Myocyte (in vitro differentiated cells): ENCODE measurements at places on chromosomes 3 and 15.

DNA sequence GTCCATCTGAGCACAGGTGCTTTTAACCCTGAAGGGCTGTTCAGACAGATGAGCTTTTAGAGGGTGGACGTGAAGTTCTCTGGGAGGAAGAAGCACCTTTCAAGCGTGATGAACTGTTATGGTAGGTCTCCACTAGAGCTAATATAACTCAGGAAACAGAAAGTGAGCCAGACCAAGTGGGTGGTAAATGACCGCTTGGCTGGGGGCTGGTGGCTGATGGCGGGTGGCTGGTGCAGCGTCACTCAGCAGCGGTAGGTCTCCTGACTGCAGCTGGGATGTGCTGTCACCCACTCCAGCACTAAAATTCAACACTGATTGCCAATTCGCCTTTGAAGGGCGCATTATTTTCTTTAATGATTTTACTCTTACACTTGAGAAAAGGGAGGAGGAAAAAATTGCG lies 31.2 kb upstream of the LACTB start:
- DNase-seq = no peak

DNA sequence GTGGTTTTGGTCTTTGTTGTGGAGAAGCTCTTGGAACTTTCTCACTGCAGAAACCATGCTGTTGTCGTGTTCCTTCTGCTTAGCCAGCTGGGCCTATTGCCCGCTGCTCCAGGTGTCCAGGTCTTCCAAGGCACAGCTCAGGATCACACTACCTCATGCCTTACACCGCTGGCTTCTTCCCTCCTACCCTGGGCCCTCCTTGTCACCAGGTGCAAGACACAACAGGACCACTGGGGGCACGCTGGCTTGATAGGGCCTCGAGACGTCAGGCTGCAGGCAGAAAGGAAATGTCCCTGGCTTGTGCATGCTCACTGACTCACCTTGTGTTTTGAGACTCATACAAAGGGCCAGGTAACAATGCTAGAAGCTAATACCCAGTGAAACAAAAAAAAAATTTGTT lies 32.3 kb downstream of the PAQR9 start:
- DNase-seq = no peak

GRCh38 chr3:111811811-111812210 lies 47.3 kb upstream of the PHLDB2 start:
- no peak for DNase-seq

DNA sequence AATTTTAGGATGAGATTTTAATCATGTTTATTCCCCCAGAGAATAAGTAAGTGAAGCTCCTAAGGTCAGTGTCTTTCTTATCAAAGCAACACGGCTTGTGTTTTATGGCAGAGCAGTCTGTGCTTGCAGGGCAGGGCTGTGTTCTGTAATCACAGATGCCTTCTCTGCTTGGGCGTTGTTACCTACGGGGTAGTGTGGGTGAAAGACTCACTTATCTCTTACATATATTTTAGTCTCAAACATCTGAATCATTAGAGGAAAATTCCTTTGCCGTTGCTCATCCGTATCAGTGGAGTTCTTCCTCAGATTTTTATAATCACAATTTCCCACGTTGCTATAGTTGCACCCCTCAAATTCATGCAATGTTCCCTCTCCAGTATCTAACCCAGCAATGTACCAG lies 271.7 kb upstream of the MEIS2 start:
- DNase-seq = no peak

GRCh38 chr3:104825116-104825515 lies 541.6 kb upstream of the ALCAM start:
- DNase-seq = no peak

DNA sequence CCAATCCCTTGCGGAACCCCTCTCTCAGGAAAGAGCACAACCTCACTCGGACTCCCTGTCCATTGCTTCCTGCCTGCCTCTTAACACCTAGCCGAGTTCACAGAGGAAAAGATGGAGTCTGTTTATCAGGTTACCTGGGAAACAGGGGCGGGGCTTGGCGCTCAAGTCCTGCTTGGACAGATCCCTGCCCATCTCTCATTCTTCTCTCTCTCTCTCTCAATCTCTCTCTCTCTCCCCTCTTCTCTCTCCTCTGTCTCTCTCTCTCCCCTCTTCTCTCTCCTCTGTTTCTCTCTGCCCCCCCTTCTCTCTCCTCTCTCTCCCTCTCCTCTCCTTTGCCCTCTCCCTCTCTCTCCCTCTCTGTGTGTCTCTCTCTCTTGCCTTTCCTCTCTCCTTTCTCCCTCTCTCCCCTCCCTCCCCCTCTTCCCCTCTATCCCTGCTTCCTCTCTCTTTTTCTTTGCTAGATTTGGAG lies at the start of gene EFHB:
Gene EFHB, minus strand, starts transcription at position 120 of the 469 bp plus-strand sequence. CDS start 199 bp downstream, outside the sequence.
- no peak for DNase-seq

DNA sequence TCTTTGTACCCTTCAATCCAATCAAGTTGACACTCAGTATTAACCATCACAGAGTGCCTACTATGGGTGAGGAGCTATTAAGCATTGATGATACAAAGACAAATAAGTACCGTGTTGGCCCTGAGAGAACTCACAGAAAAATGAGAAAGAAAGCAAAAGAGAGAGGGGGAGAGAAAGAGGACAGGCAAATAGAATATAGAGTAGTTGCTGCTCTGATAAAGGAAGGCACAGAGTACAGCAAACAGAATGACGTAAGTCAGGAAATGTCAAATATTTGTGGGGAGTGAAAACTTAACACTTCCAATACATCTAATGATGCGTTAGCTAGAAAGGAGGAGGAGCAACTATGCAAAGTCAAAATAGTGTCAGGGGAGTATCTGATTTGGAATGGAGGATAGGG lies 320.6 kb upstream of the KCNH8 start:
- DNase-seq = no peak

DNA sequence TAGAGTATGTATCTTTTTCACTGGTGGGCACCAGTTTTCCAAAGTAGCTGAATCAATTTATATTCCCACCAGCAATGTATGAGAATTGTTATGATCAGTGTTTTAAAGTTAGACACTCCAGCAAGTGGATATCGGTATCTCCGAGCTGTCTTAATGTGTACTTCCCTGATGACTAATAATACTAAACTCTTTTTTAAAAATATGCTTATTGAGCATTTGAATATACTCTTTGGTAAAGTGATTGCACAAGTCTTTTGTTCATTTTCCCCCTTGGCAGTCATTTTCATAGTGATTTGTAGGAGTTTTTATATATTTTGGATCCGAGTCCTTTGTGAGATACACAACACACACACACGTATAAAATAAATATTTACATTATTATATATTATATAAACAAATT lies 12.5 kb upstream of the FEM1B start:
- DNase-seq = no peak

- no peak for DNase-seq
These were observed 13.9 kb downstream of the PLXND1 start for GRCh38 chr3:129592381-129593131.

GRCh38 chr3:87792534-87793336 lies 266.1 kb downstream of the CGGBP1 start:
- peak; percentile 38 for DNase-seq

DNA sequence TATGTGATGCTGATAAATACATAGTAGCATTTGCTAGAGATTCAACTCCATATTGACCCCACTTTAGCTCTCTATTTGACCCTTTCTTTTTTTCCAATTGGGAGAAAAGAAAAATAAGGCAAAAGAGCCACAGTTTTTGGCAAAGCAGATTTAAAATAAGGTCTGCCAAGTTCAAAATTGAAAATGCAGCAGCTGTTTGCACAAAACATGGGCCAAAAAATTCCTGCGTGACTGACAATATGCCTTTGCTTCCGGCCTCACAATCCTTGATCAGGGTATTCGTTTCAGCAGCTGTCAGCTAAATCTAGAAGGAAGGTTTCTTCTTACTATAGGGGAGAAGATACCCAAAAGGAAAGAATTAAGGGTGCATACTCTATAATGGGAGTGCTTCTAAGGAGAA lies 563.5 kb upstream of the CCDC54 start:
- peak; percentile 94 for DNase-seq

DNA sequence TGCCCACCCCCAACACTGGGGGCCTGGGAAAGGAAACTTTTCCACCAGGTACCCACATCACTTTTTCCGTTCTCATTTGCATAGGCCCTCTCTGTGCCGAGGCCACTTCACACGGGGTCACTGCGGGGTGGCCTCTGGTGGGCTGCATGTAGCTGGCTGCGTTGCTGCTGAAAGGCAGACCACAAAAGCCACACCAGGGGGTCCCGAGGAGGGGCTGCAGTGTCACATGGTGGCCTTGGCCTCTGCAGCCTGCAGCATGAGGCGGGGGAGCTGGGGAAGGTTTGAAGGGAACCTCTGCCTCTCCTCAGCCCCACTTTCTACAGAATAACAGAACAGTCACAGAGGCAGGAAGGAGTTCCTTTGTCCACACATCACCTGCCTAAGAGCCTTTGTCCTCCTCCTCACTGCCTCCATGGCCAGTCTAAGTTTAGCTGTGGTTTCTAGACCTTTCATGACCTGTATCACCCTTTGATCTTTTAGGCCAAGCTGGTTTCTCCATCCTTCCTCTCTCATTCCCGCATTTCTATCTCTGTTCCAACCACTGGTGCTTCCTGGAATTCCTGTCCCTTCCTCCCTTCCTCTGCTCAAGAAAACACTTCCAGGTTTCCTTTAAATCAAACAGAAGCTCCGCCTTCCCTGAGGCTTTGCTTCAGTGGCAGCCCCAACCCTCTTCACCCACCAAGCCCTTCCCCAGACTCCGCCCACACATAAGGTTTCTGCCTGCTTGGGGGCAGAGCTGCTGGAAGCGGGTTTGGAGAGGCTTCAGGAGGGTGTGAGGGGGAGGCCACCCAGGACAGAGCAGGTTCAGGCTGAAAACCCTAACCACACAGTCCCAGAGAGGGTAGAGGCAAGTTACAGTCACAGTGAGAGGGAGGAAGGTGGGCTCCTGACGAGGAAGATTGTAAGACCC lies 150.7 kb upstream of the TLE3 start:
- DNase-seq = no peak

GRCh38 chr15:82855286-82856100 lies 46.1 kb downstream of the WHAMM start:
- no peak for DNase-seq

DNA sequence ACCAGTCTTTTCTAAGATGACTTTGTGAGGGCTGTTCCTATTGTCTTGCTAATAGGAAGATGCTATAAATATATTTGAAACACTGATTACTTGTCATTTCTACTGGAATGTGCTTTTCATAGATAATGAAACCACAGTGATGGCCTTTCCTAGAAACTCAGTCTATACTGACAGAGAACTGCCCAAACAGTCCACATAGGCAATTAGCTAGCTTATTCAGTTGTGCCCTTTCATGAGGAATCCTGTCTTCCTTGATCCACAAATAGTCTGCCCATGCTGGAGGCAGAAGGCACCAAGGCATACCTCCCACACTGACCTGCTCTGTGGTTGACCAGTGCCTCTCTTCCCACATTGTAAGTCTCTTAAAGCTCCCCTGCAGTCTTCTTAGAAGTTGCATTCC lies 135.9 kb downstream of the CMSS1 start:
- DNase-seq = peak; percentile 31

DNA sequence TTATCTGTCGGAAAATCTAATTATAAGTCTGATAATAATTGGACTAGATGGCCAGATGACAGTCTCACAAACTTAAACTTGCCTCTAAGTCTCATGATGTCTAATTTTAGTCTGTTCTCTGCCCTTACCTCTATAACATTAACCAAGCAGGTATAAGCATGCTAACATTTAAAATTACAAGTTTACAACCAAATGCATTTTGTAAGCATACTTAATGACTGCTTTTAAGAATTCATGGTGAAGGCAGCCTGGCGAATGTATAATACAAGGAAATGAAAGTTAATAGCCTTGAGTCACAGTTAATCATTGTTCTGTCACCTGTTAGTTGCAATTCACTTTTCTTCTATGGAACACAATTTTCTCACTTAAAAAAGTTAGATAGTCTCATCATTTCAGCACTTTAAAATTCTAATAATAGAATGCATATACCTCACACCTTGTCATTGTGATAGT lies 16.5 kb downstream of the BCHE start:
- DNase-seq = no peak

- no peak for DNase-seq
These were observed 1.1 kb downstream of the HCLS1 start for GRCh38 chr3:121659586-121659985.

GRCh38 chr15:98447069-98447468 lies 201.3 kb upstream of the IGF1R start:
- no peak for DNase-seq

GRCh38 chr3:147418808-147419701 lies 9.9 kb downstream of the ZIC1 start:
- DNase-seq = peak; percentile 97

DNA sequence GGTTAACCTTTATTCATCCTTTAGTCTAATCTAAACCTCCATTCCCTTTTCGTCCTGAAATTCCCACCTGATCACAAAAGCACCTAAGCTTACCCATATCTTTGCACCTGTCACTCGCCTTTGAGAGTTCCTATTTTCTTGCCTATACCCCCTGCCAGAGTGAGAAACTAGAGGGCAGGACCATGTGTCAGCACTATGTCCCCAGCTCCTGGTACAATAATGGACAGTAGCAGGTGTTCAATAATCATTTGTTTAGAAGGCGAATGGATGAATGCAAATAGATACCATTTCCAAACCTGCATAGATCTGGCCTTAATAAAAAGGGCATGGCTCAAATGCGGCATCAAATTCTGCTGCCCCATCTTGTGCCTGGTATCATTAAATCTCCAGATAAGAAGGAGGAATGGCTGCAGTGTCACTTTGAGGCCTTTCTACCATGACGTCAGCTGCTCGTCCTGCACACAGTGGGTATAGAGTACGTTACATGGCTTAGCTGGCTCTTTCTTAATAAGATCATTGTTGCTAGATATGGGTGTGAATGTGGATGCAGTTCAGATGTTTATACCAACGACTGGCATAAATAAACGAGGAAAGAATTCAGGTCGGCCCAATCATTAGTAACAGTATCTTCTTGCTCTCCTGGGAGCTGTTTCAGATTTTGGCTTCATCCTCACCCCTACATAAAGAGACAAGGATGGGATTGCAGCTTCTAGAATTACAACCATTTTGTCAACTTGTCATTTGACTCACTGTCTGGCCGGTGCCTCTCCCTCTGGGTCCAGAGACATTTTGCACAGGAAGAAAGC lies 148.7 kb downstream of the RORA start:
- no peak for DNase-seq

DNA sequence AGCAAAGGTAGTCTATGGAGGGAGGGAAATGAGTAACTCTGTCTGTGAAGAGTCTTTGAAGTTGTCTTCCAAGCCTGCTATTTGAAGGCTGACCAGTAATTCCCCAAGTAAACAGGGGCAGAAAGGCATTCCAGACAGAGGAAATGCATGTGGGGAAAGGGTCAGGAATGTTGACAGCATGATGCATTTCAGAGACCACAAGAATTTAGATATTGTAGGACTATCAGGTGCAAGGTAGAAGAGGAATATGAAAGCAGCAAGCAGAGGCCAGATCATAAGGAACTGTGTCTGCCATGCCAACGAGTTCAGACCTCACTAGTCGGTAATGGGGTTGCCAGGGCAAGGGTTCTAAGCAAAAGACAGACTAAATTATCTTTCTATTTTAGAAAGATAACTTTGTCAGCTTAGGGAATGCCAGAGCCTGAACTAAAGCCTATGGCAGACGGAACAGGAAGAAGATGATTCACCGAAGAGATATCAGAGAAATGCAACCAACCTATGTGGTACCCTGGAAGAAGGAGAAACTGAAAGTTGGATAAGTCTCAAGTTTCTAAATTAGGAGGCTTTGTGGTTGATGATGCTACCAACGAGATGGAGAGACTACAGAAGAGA lies 327.0 kb upstream of the RORA start:
- DNase-seq = peak; percentile 1

GRCh38 chr3:178676942-178677790 lies 140.9 kb downstream of the KCNMB2 start:
- DNase-seq = no peak
